ENCODE measurements at places on chromosomes 12 and 14. TPM values are rescaled to one million over a fixed set of nuclear protein-coding genes. Genes with fewer than 3 reads are reported as not detected.

DNA sequence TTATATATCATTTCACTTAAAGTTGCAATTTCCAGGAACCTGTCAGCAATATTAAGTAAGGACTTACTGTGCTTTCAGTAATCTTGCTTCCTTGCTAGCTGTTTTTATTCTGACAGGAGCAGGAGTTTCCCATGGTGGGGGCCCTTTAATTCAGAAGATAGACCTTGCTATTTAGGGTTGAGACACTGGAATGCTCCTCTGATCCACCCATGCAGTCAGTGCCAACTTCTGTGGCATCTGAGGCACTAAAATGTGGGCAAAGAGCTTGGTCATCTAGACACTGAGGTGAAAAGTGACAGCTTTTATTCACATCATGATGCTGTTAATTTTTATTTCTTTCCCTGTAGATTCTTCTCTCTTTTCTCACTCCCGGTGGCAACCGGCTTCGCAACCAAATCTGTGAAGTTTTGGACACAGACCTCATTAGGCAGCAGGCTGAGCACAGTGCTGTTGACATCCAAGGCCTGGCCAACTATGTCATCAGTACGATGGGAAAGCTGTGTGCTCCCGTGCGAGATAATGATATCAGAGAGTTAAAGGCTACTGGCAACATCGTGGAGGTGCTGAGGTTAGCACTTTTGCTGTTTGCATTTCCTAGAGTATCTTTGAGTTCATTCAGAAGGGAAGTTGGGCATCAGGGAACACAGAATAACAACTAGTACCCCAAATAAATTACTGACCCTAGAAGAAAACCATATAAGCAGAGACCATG is 18.8 kb downstream of the TCP11L2 start:
- peak; percentile 57 for DNase-seq
- H3K4me1 ChIP-seq, result peaks cover 43% of the 10 kb centered on the region
- H3K27me3 ChIP-seq, result no peaks in the 10 kb centered on the region
- no peak overlapping the region for H3K4me3 ChIP-seq

- DNase-seq, result no peak
- H3K27me3 ChIP-seq, result no peaks in the 10 kb centered on the region
- H3K36me3 ChIP-seq, result no peaks in the 10 kb centered on the region
- H3K4me3 ChIP-seq, result no peak overlapping the region
Measured at GRCh38 chr12:124653169-124653931, 85.9 kb upstream of the NCOR2 start.

The CLEC2A gene
- total RNA-seq, result not detected

DNA sequence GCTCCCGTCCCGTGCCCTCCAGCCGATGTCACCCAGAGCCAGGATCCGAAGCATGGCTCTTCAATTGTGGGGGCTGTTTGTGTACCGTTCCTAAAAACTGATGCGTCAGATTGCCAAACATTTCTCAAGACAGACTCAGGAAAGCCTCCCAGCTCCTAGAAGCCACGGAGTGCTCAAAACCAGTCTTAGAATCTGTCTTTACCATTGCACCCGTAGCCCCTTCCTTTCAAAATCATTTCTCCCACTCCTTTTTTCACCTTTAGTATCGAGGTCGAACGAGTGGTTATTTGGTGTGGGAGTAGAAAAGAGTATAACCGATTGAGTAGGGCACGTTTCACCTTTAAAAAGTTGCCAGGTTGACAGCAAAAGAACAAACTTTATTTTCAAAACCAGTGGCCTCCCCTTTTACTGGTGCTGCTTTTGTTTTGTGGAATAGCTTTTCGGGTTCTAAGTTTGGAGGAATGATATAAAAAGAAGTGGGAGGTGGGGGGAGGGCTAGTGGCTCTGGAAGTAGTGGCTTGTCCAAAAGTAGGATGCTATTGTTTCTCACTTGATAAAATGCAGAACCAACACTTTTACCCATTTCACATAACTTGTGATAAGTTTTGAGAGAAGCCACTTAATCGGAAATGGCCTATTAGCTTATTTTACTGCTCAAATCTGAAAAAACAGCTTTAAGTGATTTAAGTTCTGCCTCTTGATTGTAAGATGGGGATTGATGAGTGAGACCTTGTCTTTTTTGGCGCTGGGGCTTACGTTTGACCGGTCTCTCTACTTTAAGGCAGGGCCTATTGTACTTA is 803 bp downstream of the STK38L start:
- H3K36me3 ChIP-seq, result no peaks in the 10 kb centered on the region
- H3K27ac ChIP-seq, result peak overlapping the region; percentile 73
- H3K27me3 ChIP-seq, result no peaks in the 10 kb centered on the region
- no peak for DNase-seq
- peaks cover 42% of the 10 kb centered on the region for H3K4me1 ChIP-seq

DNA sequence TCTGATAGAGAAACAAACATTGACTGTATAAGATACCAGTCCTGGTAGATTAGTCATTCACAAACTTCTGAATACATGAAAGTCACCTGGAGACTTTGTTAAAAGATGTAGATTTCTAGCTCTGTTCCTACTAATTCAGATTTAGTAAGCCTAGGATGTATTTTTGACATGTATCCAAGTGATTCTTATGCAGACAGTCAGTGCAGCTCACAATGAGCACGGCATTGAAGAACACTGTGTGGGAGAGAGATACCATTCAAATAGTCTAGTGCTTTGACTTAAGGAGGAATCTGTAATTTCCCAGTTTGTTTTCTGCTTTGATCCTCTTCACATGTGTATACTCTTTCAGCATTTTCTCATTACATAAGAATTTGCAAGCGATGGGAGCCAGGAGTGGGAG is 68.7 kb upstream of the STXBP6 start:
- H3K36me3 ChIP-seq, result no peaks in the 10 kb centered on the region
- no peaks in the 10 kb centered on the region for H3K27me3 ChIP-seq
- H3K27ac ChIP-seq, result no peak overlapping the region
- no peak overlapping the region for H3K4me3 ChIP-seq

DNA sequence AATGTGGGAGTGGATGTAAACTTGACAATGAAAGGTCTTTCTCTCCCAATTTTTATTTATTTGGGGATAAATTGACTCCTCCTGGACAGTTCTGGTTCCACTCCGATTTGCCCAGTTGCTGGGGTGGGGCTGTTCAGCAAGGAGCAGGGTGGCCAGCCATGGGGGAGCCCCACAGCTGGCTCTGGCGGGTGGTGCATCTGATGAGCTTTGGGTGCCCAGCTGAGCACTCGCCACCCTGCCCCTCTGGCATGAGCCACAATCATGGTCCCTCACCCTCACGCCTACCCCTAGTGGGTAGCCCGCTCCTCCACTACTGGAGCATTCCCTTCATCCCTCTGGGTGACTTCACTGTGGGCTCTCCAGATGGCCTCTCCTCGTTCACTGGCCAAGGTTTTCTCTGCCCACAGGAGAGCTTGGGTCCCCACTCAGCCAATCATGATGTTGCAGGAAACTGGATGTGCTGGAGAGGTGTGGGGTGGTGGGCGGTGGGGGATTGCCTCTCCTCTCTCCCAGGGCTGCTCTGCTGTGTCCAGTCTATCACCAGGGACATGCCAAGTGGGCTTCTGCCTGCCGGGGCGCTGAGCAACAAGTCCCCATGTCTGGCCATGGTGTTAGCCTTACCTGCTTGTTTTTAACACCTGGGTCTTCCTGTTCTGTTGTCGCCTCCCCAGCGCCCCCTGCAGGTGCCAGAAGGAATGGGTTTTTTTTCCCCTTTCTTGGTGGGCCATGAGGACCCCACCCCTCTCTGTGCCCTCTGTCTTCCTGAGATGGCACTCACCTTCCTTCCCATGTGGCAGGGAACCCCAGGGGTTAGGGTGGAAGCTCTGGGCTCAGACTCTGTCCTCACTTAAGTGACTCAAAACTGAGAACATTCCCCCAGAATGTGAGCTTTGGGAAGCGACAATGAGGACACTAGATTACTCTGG is 3.4 kb downstream of the CYP46A1 start:
- H3K27me3 ChIP-seq, result no peaks in the 10 kb centered on the region
- H3K4me1 ChIP-seq, result peaks cover 23% of the 10 kb centered on the region
- no peak for DNase-seq
- no peak overlapping the region for H3K27ac ChIP-seq
- H3K4me3 ChIP-seq, result no peak overlapping the region
- H3K36me3 ChIP-seq, result no peaks in the 10 kb centered on the region

DNA sequence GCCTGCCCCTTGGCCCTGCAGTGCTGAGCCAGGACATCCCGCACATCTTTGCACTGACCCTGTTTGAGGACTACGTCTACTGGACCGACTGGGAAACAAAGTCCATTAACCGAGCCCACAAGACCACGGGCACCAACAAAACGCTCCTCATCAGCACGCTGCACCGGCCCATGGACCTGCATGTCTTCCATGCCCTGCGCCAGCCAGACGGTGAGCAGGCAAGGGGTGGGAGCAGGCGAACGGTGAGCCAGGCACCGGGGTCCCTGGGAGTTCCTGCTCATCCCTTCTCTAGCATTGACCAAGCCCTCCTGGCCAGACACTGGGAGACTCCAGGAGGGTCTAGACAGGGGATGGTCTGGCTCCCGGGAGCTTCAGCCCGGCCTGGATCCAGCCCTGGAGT is 17.4 kb upstream of the NXPH4 start:
- no peaks in the 10 kb centered on the region for H3K27me3 ChIP-seq
- peaks cover 100% of the 10 kb centered on the region for H3K36me3 ChIP-seq
- H3K4me3 ChIP-seq, result no peak overlapping the region
- no peak overlapping the region for H3K27ac ChIP-seq
- no peaks in the 10 kb centered on the region for H3K4me1 ChIP-seq

- H3K4me1 ChIP-seq, result no peaks in the 10 kb centered on the region
- H3K27ac ChIP-seq, result no peak overlapping the region
- no peaks in the 10 kb centered on the region for H3K27me3 ChIP-seq
- H3K36me3 ChIP-seq, result no peaks in the 10 kb centered on the region
Measured at GRCh38 chr12:85759091-85759490, 77.1 kb downstream of the RASSF9 start.

GRCh38 chr12:95877622-95878021 is 18.9 kb downstream of the SNRPF start:
- no peak for DNase-seq
- H3K4me3 ChIP-seq, result no peak overlapping the region
- H3K27ac ChIP-seq, result no peak overlapping the region

- DNase-seq, result peak; percentile 56
- peaks cover 12% of the 10 kb centered on the region for H3K36me3 ChIP-seq
- no peak within 1 kb of the TSS for H3K27ac ChIP-seq
- peaks cover 38% of the 10 kb centered on the region for H3K27me3 ChIP-seq
- peaks cover 55% of the 10 kb centered on the region for H3K4me1 ChIP-seq
Measured at GRCh38 chr12:49094160-49094974, at the start of gene DHH. TSS of gene DHH (minus strand) at chr12:49094801. CDS start at chr12:49094512, 289 bp downstream.

The GDF3 gene
- total RNA-seq, result not detected

DNA sequence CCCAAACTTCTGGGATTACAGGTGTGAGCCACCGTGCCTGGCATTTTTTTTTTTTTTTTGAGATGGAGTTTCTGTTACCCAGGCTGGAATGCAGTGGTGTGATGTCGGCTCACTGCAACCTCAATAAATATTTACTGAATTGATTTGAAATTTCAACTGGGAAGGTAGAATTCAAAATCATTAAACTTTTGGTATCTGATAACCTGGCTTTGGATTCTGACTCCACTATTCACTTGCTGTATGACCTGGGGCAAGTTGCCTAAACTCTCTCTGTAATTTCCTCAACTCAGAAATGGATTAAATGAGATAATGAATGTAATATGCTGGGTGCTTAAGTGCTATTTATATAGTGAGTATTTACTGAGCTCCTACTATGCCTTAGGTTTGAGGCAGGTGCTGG is 8.7 kb upstream of the METAP2 start:
- no peaks in the 10 kb centered on the region for H3K27me3 ChIP-seq
- H3K4me3 ChIP-seq, result no peak overlapping the region
- no peaks in the 10 kb centered on the region for H3K4me1 ChIP-seq
- no peak for DNase-seq

- no peaks in the 10 kb centered on the region for H3K36me3 ChIP-seq
- peak overlapping the region; percentile 47 for H3K4me3 ChIP-seq
- DNase-seq, result no peak
- peaks cover 46% of the 10 kb centered on the region for H3K27me3 ChIP-seq
- H3K27ac ChIP-seq, result peak overlapping the region; percentile 31
- H3K4me1 ChIP-seq, result peaks cover 73% of the 10 kb centered on the region
Measured at GRCh38 chr12:49089821-49090773, 4.5 kb downstream of the DHH start.

The RPL10L gene
- not detected for total RNA-seq

The SYT10 gene
- not detected for total RNA-seq
